ENCODE measurements at places on chromosomes 6 and 20.

DNA sequence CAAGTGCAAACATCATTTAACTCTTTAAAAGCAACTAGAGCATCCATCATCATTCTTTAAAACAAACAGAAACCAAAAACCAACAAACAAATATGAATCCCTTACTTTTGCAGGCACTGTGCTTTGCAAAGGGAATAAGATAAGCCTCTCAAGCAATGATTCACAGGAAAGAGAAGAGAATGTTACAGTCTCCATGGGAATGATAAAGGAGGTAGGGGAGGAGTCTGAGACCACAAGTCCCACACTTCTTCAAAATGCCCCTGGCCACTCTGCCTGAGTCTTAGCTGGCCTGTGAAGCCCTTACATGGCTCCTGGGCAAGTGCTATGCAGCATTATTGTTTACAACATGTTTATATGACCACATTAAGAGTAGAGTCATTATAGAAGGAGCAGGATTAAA is 257.7 kb upstream of the MARCKS start:
- no peak for DNase-seq

- no peak for DNase-seq
Observed at GRCh38 chr20:42611423-42611822, 578.3 kb downstream of the PTPRT start.

- DNase-seq = no peak
Observed at GRCh38 chr20:19709635-19710335, 48.3 kb upstream of the RIN2 start.

DNA sequence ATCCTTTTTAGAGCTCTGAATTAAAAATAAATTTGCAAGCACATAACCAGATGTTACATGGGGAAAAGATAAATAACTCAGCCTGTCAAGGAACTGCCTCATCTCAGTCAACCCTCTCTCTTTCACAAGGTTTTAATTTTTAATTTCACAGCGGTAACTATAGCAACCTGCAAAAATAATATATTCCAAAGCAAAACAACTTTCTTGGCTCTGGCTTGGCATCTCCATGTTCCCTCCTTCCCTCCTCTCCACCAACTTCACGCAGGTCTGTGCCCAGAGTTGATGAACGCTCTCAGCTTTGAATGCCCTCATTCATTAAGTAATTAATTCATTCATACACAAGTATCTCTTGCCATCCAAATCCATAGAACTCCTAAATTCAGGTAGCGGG is 32.5 kb upstream of the SIRPA start:
- DNase-seq = no peak

DNA sequence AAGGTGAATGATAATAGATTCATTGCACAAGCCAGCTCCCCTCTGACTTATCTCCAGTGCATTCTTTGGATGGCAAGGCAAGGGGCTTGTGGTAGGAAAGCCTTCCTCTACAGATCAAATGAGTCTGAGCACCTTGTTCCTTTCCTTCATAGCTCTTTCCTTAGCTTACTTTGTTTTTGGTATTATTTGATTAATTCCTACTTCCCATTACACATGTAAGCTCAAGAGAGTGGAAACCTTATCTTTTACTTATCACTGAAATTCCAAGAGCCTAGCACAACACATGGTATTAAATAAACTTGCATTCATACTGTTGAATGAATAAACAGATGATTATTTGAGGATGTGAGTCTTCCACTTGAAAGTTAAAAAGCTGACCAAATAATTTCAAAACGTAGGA is 41.7 kb downstream of the FRK start:
- no peak for DNase-seq

DNA sequence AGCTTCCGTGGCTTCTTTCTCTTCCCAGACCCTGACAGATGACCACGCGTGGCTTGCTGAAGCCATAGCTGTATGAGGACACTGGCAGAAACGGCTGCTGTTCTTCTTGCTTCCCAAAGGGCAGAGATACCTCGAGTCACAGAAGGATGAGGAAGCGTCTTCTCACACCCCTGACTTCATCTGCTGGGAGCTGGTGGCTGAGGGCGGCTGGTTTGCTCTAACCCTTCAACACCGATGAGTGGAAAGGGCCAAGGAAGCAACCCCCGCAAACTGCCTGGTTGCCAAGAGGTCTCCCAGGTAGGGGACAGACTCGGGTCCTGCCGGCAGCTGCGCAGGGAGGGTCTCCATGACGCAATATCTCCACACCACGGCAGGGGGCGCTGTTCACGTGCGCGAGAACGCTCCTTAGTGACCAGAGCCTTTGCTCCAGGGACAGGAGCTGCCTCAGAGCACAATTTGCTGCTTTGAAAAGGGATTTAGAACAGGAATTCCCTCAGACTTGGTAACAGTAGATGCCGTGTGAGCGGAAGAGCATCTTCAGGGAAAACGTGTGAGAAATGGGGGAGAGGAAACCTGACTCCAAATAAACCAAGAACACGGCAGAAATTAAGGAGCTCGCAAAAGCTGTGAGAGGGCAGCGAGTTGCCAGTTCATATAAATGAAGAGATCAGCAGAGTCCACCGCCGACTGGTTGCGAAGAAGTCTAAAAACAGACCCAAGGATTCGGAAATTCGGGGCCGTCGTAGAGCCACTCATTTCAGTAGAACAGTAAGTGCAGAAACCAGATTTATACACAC is 80.2 kb downstream of the ERMARD start:
- DNase-seq = peak; percentile 80

DNA sequence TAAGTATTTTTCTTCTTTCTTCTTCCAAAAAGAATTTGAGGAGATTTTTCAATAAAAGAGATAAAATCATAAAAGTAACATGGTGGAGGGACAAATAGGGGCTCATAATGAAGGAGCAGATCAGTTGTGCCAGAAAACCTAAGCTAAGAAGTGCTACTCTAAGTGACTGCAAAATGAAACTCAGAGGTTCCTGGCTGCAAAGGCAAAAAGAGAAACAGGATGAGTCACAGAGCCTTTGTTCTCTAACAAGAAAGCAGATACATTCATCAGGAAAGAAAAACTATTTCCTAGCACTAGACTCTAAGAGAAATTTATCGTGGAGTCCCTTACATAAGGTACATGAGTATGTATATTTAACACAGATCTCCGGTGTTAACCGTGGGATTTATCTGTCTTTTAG is 49.8 kb downstream of the TSHZ2 start:
- DNase-seq = no peak

- no peak for DNase-seq
Observed at GRCh38 chr6:128452713-128453112, 67.7 kb downstream of the PTPRK start.

GRCh38 chr6:122799140-122799745 is 10.2 kb downstream of the SMPDL3A start:
- no peak for DNase-seq

DNA sequence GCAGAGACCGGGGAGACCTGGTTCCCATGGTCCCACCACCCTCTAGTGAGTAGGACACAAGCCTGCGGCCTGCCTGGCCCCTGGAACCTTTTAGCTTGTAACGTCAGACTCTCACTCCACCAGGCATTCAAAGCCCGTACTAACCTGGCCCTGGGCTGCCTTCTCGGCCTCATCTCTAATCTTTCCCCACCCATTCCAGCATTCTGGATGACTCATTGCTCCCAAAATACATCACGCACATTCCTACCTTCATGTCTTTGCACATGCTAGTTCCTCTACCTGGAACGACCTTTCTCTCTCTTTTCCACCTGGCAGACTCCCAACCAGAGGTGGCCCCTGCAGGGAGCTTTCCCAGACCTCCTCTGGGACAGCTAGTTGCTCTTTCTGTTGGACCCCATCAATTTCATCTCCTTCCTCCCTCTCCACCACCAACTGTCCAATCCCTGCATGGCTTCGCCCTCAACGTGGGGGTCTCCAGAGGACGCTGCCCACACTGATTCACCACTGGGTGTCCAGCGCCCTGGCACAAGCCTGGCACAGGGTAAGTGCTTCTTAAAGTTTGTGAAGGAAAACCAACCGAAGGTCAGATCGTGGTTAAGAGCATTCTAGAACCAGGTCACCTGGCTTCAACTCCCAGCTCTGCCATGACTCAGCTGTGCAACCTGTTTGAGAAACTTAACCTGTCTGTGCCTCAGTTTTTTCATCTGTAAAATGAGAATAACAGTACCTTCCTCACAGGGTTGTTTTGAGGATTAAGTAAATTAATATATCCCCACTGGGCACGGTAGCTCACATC is 35.2 kb downstream of the JPH2 start:
- no peak for DNase-seq

All from stimulated activated CD4-positive, alpha-beta T cell treated with anti-CD3 and anti-CD28 coated beads, Interleukin-2, amount 100 ng/mL, for 24 hours (primary cell).